D721Med (cell line): ENCODE measurements at places on chromosomes 12 and 14.

GRCh38 chr14:20683125-20683890 is 1.1 kb upstream of the RNASE4 start:
- no peak for DNase-seq

DNA sequence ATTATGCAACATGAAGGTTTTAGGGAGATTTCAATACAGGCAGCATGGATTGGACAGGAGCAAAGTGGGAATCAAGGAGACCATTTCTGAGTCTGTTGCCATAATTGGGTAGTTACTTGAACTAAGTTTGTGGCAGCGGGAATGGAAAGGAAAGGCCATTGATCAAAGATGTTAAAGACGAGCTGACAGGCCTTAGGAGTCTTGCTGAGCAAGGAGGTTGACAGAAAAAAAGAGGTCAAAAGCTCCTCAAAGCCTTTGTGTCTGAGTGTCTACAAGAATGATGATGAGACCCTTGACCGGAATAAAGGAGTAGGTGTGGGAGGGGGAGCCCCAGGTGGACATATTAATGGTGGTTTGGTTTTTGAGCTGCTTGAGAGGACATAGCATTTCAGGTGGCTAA is 9.4 kb downstream of the PLEKHA5 start:
- DNase-seq: no peak

DNA sequence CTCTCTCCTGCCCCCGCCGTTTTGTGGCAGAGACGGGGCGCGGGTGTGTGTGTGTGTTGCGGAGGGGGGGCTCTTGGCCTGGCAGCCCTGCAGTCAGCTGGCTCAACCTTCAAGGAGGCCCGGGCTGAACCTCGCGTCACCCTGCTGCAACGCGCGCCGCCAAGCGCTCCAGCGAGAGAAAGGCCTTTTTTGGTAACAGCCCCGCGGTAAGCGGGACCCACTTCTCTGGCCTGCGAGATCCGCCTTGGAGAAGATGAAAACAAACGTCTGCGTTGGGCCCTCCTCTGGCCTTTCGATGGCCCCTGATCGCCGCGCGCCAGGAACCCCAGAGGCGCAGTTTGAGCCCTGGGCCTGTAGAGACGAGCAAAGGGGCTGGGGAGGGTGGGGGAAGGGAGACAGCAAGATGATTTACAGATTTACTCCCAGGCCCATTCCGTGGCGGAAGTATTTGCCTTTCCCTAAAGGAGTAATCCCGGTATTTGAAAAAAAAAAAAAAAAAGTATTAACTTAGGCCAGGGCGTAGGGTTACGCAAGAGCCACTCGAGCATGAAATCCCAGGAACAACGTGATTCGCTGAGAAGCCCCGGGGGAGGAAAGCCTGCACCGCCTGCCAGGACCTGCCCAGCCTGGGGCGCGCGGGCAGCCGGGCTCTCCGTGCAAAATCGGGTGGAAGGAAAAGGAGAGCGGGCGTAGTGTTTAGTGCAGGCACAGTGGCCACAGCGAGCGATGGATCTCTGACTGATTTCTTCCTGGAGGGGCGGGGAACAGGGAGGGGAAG is 4.5 kb upstream of the IRF2BPL start:
- peak; percentile 92 for DNase-seq

GRCh38 chr12:57607958-57608663 is 3.1 kb upstream of the ARHGEF25 start:
- DNase-seq: no peak

- no peak for DNase-seq
Measured at GRCh38 chr12:2543801-2544200, 251.0 kb upstream of the FKBP4 start.

- DNase-seq: no peak
Measured at GRCh38 chr12:120720234-120720986, 5.2 kb upstream of the ACADS start.

DNA sequence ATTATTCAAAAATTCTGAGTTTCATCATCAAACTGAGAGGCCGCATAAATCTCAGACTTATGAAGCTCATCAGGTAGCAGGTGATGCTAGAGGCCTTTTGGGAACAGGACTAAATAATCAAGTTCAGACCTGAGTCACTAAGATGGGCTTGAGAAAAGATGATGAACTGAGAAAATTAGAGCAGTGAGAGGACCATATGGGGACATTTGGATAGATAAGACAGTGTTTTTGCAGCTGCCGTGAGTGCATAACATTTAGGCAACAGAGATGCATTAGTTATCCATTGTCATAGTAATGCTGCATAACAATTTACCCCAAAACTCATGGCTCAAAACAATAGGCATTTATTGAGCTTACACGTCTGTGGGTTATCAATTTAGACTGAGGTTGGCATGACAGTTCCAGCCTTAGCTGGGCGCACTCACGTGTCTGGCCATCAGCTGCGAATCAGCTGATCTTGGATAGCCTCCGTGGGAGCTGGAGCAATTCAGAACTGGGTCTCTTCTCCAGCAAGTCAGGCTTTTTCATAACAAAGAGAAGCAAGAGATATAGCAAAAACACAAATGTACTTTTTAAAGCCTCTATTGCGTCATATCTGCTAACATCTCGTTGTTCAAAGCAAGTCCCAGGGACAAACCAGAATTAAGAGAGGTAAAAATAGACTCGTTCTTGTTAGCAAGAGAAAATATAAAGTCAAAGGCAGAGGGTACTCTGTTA is 72.8 kb downstream of the CAPZA3 start:
- DNase-seq: no peak

DNA sequence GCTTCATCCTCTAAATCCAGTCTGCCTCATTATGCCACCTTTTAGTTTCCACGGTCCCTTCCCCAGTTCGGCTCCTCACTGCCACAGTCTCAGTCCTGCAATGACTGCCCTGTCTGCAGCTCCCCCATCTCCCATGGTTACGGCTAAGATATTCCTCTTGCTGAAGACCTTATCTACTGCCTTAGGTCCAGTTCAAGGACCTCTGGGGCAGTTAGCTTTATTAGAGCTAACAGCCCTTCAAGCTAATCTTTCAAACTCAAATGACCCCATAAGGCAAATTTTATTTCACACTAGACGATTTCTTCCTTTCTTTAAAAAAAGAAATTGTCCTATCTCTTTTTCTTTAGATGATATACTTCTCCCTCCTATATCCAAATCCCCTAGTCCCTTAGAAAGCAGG is 214.7 kb downstream of the MON2 start:
- no peak for DNase-seq

GRCh38 chr12:93813186-93813585 is 136.0 kb downstream of the CRADD start:
- DNase-seq: no peak

GRCh38 chr12:49662998-49663843 is 39.9 kb downstream of the PRPF40B start:
- no peak for DNase-seq

GRCh38 chr12:94149781-94150239 is 1.4 kb downstream of the PLXNC1 start:
- DNase-seq: no peak

DNA sequence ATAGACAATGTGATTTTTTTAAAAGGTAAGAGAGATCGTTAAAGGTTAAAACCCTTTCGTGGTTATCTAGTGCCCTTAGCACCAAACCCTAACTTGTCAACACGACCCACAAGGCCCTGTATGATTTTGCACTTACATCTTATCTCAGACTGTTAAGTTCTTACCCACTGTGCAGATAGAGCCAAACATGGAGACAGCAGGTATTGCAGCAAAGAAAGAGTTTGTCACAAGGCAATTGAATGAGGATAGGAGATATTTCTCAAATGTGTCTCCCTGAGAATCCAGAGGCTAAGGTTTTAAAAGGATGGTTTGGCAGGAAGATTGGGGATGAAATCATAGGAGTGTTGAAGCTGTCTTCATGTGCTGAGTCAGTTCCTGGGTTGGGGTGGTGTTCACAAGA is 313.4 kb downstream of the AEBP2 start:
- DNase-seq: no peak

GRCh38 chr12:16389594-16389993 is 42.1 kb downstream of the MGST1 start:
- DNase-seq: no peak

DNA sequence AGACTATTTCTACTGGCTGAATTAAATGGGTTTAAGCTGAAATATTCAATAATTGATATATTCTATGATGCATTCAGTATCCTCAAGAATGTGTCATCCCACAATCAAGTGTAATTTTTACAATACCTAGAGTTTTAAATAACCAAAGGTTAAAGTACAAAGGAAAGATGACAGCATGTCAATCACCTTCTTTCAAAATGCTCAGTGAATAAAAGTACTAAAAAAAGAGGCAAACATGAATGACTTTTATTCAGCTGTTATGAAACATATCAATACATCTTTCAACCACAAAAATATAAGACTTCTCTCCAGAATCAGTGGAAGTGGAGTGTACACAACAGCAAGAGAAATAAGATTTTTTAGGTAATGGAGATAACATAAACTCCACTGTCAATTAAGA is 72.0 kb downstream of the NELL2 start:
- no peak for DNase-seq

DNA sequence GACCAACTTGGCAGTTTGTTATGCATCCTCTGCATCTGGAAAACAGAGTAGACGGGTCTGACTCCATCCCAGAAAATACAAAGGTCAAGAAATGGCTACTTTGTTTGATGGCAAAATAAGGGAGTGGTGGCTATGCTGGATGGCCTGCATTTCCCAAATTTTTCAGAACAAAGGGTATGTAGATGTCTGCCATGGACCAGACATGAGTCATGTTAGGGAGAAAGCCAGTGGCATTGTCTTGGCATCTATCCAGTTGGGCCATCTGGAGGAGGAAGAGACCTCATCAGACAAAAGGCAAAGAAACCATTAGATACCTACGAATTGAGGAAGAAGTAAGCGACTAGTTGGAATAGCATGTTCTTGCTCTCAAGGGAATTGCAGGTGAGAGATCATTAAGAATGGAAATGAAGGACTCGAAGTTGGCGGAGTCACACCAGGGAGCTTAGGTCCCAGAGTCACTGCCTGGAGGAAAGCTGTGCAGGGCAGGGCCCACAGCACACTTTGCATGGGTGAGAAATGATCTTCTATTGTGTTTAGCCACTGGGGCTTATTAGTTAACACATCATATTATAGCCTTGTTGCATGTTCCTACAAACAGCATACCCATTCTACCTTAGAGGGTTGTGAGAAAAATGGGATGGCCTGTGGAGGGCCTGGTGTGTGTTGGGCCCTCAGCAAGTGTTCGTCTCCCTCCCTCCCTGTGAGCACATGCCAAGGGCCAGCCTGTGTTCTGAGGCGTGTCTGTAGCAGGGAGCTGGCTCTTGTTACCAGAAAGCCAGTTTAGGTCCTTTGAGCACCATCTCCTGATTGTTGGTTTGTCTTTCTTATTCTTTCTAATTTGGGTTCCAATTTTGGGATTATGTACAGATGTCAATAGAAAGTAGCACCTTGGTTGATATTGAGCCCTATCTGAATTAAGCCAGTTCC is 119.4 kb downstream of the KTN1 start:
- no peak for DNase-seq

DNA sequence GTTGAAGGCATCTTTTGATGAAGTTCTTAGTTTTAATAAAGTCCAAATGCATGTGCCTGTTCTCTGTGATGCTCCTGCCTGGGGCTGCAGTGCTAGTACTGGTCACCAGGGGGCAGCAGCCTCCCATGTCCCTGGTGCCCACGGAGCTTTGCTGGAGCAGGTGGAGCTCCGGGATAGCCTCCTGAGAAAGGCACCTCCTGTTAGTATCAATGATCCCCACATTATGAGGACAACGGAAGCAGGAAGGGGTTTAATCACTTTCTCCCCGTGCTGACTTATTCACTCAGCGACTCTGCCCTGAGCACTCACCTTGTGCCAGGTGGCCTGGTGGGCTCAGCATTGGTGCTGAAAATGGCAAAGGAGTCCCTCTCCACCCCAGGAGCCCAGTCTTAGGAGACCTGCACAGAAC is 123.0 kb upstream of the PZP start:
- peak; percentile 26 for DNase-seq

DNA sequence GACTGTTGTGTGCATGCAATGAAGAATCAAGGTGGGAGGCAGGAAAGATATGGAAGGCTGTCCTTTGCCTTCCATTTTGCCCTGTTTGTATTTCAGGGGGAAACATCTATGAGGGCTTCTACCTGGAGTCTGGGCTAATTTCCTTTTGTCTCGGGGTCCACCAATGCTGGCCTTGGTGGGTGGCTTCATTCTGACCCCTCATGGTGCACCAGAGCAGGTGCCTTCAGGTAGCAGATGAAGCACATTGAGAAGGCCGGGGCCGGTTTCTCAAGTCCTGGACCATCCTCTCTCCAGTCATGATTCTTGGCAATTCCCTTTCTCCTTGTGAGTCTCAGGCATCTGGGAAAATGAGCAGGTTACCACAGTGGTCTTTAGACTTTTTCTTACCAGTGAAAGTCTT is 47.2 kb downstream of the RPH3A start:
- no peak for DNase-seq

GRCh38 chr12:56867216-56867615 is 67.0 kb downstream of the SDR9C7 start:
- no peak for DNase-seq

- no peak for DNase-seq
Measured at GRCh38 chr14:90000935-90001334, 45.2 kb downstream of the TDP1 start.

DNA sequence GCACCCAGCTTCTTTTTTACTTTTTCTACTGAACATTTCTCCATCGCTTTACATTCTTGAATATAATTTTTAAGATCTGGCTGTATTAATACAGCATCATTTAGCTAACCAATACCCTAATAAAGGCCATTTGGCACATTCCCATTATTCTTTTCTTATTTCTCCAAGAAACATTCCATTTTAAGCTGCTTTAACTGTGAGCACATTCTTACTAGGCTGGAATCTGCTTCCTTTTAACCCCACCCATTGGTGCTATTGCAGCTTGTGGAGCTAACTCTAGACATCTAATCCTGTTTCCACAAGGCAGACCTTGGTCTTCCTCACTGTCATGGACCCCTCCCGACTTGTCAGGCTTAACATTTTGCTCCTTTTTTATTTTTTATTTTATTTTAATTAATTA is 15.2 kb downstream of the CALM1 start:
- no peak for DNase-seq

DNA sequence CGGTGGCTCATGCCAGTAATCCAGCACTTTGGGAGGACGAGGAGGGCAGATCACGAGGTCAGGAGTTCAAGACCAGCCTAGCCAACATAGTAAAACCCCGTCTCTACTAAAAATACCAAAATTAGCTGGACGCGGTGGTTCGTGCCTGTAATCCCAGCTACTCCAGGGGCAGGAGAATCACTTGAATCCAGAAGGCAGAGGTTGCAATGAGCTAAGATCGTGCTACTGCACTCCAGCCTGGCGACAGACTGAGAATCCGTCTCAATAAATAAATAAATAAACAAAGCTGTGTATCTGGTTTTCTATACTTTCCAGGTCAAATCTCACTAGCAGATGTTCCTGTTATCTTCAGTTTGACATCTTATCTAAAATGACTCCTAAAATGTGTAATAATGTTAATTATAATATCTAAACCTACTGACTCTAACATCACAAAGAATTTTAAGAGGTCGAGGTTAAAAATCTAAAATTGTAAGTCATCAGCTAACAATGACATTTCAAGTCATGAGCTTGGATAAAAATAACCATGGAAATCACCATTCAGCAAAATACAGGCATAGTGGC is 2.4 kb upstream of the SRP54 start:
- DNase-seq: no peak
